Inflammatory macrophage treated with lipopolysaccharide for 1 hour (primary cell): ENCODE measurements at places on chromosomes 5 and 9.

DNA sequence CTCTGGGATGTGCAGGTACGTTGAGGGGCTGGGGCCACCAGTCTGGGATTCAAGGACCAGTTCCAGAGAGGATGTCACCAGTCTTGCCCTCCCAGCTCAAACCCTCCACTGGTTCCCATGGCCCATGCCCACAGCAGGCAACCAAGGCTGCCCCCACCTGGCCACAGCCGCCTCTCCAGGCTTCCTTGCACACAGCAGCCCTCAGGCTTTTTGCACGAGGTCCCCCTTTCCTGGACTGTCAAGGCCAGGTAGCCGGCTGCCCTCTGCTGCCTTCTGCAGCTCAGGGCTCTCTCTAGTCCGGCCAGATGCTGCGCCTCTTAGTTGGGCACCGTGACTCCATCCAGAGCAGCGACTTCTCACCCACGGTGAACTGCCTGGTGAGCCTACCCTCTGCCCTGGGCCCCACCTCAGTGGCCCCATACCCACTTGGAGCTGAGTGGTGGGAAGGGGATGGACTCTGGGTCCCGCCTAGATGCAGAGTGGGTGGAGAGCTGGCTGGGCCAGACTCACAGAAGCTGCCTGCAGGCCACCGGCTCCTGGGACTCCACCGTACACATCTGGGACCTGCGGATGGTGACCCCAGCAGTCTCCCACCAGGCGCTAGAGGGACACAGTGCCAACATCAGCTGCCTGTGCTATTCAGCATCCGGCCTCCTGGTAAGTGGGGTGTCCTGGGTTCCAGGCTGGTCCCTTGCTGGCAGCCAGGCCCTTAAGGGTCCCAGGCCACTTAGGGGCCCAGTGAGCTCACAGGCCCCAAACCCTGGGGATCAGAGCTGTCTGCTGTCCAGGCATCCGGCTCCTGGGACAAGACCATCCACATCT is 2.9 kb downstream of the WDR38 start:
- no peak for DNase-seq

DNA sequence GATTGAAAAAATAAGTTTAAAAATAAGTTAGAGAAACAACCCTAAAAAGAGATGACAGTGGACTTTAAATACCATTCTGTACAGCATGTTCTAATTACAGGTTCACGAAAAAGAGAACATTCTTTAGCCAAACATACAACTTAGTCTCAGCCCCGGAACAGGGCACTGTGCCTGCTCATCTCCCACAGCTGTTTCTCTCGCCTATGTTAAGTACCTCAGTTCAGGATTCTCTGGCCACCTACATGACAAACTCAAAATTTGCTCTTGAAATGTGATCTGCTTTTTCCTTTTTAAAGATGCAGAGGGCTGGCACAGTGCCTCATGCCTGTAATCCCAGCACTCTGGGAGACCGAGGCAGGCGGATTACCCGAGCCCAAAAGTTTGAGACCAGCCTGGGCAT is 52.3 kb downstream of the MYO10 start:
- no peak for DNase-seq

DNA sequence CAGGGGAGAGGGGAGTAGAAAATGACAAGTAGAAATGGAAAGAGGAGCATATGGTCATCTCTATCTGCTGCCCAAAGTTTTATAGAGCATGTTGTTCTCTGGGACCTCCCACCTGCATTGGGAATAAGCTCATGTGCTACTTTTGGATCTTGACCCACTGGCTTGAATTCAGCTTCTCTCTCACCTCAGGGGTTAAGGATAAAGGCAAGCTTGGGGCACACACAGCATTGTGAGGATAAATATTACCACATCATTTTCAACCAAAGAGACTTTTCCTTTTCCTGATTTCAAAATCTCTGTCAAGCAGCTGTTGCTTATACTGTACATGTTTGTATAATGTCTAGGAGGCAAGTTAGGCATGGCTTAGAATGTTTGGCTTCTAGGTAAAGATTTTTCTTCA is 16.6 kb downstream of the ATP10B start:
- DNase-seq = no peak

- DNase-seq = no peak
Measured at GRCh38 chr9:88809355-88810161, 181.7 kb upstream of the S1PR3 start.

DNA sequence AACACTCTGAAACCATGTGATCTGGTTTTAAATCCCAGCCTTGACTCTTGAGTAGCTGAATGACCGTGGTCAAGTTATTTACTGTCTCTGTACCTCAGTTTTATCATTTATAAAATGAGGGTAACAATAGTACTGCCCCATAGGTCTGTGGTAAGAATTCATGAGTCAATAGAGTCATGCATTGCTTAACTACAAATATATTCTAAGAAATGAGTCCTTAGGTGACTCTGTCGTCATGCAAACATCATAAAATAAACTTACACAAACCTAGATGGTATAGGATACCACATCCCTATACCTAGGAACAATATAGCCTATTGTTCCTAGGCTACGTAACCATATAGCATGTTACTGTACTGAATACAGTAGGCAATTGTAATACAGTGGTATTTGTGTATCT is 20.3 kb upstream of the ABCA1 start:
- peak; percentile 23 for DNase-seq

DNA sequence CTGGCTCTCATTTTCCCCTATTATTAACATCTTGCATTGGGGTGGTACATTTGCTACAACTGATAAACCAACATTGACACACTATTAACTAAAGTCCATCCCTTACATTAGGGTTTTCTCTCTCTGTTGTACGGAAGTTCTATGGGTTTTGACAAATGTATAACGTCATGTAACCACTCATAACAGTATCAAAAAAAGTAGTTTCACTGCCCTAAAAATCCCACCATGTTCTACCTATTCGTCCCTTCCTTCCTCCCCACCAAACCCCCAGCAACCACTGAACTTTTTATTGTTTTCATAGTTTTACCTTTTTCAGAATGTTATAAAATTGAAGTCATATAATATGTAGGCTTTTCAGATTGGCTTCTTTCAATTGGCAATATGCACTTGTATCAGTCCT is 40.1 kb downstream of the MLLT3 start:
- no peak for DNase-seq

GRCh38 chr5:174418809-174419539 is 305.4 kb upstream of the MSX2 start:
- DNase-seq = no peak

- DNase-seq = no peak
Measured at GRCh38 chr9:109072133-109072692, 47.5 kb downstream of the TMEM245 start.

- DNase-seq = peak; percentile 56
Measured at GRCh38 chr9:84318981-84319380, 21.6 kb downstream of the SLC28A3 start.

DNA sequence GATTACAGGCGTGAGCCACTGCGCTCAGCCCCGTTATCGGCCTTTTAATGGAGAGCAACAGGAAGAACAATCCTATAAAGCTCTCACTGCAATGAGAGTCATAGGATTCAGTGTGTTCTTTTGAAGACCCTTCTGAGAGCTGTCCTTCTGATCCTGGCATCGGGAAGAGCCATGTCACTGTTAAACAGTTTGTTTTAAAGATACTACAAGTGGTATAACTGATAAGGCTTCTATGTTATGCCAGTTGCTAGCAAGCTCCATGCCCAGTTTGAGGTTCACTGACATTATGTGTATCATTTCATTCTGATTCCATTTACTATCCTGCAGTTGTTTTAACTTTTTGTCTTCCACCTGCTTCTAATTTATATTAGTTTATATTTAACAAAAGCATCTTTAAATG is 55.8 kb downstream of the GNAQ start:
- no peak for DNase-seq

GRCh38 chr5:105968981-105969380 is 1701.8 kb downstream of the EFNA5 start:
- no peak for DNase-seq

DNA sequence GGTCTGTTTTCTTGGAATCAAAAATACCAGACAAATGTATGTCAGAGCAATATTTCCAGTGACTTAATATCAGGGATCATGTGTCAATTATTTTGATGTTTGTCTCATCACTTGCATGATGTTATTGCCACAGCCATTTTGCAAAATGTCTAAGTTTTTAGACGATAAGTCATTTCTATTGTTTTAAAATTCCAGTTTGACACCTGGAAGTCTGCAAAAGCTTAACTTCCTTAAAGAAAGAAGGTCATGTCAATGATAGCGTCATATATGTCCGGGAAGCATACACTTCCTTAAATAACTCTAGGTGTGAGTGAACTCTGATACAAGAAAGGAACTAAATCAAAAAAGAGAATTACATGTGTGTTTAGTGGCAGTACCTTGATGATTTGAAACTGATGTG is 259.5 kb downstream of the EDIL3 start:
- no peak for DNase-seq

GRCh38 chr5:17316970-17317459 is 99.6 kb downstream of the BASP1 start:
- peak; percentile 79 for DNase-seq

DNA sequence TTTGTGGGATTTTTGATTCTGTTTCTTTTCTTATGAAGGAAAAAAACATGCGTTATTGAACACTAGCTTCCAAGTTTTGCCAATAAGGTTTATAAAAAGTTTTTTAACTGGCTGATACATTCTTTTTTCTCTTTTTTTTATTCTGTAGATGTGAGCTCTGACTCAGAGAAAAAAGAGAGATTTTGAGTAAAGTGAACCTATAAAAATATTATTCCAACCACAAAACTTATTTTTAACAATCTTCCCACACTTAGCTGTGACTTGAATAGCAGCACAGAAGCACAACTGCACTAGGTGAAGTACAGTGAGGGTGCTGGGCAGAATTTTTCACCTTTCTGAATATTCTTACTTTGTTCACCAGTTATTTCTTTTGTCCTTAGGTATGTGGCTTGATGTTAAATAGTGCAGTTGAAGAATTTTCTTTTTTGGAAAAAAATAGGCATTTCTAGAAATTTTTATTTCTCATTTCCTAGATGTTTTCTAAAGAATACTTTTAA is 41.6 kb downstream of the CHSY3 start:
- no peak for DNase-seq

DNA sequence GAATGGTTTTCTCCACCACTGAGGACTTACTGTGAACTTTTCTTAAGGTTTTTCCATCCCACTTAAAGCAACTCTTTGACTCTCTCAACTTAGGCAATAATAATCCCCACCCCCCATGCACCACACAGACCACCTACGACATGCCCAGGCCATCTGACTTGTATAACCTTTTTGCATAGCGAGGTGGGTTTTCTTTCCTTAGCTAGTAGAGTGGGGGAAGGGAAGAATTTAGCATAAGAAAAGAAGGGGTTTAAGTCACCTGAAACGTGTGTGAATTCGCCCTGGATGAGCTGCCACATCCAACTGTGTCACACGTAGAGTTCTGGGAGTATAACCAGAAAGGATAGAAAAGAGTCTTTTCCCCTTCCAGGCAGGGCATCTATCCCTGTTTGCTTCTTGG is 262.7 kb downstream of the YTHDC2 start:
- no peak for DNase-seq

- DNase-seq = peak; percentile 56
Measured at GRCh38 chr5:148910686-148911361, 84.4 kb downstream of the ADRB2 start.

- no peak for DNase-seq
Measured at GRCh38 chr9:108430655-108431054, 425.1 kb downstream of the ACTL7B start.

DNA sequence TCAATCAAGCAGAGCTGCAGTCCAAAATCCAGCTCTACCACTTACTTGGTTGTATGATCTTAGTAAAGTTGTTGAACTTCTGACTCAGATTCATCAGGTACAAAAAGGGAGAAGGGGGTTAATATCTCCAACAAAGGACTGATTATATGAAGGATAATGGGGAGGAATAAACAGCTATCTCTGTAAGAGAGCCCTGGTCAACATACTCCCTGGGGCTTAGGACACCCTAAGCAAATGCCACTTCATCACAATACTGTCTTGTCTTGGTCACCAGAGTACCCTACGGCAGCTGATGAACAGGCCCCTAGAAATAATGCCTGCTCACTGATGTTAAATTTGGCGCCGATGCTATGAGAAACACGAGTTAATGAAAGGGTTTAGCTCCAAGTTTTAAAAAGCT is 34.8 kb downstream of the LHFPL2 start:
- DNase-seq = no peak

- DNase-seq = no peak
Measured at GRCh38 chr5:62737766-62738165, 159.1 kb downstream of the LRRC70 start.

GRCh38 chr9:133323991-133324703 is 11.8 kb downstream of the SURF6 start:
- no peak for DNase-seq

DNA sequence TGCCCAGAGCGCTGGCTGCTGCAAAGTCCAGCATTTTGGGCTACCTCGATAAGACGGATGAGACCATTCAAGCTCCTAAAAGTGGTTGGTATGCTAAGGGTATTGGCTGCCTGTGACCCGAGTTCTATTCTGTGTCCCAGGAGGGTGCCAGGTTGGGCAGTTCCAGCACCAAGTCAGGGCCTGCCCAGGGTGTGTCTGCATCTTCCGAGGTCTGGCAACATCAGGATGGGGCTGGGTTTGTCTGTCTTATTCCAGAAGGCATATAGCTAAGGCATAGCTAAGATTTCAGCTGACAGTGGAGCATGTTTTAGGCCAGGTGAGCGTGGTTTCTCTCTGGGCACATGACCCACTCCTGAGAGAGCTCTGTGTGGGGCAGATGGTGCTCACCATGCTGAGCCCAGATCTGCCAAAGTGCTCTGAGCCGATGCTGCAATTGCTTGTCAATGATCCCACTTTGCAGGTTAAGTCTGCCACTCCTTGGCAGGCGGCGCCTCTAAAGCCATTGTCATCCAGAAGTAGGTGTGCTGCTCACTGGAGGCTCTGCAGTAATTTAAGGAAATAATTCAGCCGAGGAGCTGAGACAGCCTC is 7.8 kb downstream of the SLC9A3 start:
- no peak for DNase-seq

DNA sequence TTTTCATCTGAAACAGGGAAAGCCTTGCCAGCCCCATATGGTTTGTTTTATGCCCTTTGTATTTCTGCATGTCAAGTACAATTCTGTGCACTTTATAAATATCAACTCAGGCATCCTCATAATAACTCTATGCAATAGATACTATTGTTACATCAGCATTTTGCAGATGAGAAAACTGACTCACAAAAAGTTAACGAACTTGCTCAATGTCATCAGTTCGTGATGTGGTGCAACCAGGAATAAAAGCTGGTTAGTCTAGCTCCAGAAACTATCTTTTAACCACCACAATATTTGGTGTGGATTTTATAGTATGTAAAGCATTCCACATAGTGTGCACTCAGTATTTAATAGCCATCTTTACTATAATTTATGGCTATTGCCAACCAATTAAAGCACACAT is 134.9 kb downstream of the MRPS30 start:
- DNase-seq = no peak
